ENCODE measurements at places on chromosomes 5 and 9.

GRCh38 chr5:170483701-170484458 is 19.9 kb upstream of the KCNIP1 start:
- no peak for DNase-seq

- DNase-seq, result no peak
Observed at GRCh38 chr5:170427672-170428236, 38.6 kb upstream of the KCNMB1 start.

GRCh38 chr5:136053336-136054141 is 24.8 kb downstream of the TGFBI start:
- DNase-seq, result no peak

- peak; percentile 30 for DNase-seq
Observed at GRCh38 chr9:104386425-104387069, 117.5 kb upstream of the OR13F1 start.

DNA sequence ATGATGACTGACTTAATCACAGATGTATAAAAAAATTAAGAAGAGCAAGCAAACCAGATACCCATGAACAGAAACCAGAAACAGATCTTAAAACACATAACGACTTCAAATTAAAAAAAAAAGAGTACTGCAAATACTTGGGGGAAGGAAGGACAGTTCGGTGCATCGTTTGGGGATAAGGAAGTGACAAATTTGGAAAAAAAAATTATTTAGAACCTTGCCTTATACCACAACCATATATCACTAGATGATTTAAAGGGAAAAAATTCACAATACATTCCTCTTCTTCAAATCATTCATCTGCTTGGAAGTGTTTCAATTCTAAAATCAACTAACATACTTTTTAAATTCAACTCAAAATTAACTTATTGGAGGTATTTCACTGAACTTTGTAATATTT is 1038.6 kb upstream of the DMAC1 start:
- no peak for DNase-seq

DNA sequence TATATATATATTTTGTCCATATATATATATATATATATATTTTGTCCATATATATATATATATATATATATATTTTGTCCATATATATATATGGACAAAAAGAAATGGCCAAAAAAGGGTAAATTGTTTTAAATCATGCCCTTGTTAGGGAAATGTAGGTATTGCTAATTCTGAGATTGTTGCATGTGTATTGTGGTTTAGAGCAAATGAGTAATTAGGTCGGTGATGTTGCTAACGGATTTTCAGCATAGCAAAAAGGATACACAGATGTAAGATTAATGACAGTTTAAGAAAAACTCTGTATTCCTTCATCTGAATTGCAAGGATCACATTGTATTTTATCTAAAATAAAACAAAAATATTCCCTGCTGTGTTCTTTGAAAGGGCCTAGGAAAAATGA is 40.2 kb downstream of the OSTF1 start:
- no peak for DNase-seq

- no peak for DNase-seq
Observed at GRCh38 chr5:179258001-179258921, 87.0 kb downstream of the ADAMTS2 start.

DNA sequence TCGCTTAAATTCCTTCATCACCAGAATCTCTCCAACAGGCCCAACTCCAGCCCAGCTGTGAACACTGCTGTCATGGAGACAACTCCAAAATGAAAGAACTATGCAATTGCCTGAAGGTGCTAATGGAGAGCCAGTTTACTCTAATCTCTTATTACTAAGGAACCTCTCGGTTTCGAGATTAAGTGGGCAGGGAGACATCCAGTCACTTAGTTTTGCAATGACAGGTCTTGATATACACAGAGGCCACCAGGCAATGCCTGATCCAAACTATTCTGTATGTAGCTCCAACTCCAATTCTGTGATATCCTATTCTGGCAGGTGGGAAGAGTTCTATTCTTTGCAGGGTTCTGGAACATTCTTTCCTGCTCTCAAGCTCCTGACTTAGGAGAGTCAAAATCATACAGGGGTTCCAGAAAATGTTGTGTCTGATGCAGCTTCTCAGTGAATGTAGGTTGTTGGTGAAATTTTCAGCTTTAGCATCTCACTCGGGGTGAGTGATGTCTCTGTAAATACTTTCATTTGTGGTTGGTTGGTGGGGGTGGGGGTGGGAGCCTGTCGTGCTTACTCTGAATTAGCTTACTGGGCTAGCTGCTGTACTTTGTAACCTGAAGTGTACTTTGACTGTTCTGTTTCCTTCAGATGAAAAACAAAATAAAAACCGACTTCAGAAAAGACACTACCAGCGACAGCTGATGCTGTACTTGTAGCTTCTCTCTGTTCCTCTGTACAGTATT is 170.9 kb downstream of the PALM2AKAP2 start:
- no peak for DNase-seq

- DNase-seq, result no peak
Observed at GRCh38 chr5:18394443-18394804, 760.2 kb downstream of the TAF11L14 start.

GRCh38 chr9:125066839-125067619 is 76.3 kb downstream of the SCAI start:
- no peak for DNase-seq

GRCh38 chr9:37511016-37512010 is 25.6 kb downstream of the POLR1E start:
- DNase-seq, result peak; percentile 21

- no peak for DNase-seq
Observed at GRCh38 chr9:135663857-135664256, 748 bp downstream of the LCN9 start.

DNA sequence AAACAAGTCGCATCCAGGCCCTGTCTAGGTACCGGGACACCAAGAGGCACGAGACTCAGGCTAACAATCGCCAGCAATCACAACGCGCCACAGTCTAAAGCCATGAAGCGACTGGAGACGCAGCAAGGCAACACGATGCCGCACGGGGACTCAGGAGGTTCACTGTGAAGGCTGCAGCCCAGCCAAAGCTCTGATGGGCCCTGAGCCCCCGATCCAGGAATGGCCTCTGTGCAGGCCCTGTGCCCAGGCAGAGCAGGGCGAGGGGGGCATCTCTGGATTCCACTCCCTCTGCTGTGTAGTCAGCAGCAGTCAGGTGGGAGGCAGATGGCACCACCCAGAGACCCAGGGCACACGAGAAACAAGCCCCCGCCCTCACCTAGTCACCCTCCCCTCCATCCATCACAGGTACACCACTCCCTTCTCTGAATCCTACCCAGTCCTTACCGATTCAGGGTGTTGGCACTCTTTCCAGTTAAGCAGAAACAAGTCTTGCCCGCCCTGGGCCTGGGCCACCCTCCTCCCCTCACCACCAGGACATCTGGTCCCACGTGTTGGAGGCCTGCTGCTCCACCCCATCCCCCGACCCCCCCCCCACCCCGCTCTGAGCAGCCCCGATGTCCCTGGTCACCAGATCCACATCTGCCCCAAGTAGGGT is 1.1 kb downstream of the RALGDS start:
- DNase-seq, result no peak

- no peak for DNase-seq
Observed at GRCh38 chr5:154278908-154279307, 88.4 kb downstream of the GALNT10 start.

GRCh38 chr5:115419846-115420585 is 123.6 kb upstream of the CCDC112 start:
- DNase-seq, result no peak

DNA sequence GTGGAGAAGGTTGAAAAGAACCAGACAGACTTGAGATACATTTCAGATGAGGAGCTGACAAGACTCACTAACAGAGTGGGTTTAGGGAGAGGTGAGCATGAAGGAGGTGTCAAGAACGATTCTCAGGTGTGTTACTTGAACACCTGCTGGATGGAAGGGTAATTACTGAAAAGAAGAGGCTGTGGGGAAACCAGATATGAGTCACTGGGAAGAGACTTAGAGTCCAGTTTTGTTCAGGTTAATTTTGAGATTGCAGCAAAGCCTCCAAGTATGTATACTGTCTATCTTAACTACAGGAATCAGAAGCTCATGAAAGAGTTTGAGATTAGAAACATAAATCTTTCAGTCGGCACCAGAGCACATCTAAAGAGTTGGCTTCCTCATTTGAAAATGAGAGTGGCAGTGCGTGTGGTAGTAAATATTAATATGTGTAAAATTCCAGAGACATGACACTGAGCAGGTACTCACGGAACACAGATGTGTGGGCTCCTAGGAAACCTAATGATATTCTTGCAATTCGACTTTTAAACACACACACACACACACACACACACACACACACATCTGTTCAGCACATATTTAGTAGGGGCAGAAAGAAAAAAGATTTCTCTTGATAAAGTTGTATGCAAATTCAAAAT is 197.1 kb downstream of the CDH18 start:
- DNase-seq, result no peak

DNA sequence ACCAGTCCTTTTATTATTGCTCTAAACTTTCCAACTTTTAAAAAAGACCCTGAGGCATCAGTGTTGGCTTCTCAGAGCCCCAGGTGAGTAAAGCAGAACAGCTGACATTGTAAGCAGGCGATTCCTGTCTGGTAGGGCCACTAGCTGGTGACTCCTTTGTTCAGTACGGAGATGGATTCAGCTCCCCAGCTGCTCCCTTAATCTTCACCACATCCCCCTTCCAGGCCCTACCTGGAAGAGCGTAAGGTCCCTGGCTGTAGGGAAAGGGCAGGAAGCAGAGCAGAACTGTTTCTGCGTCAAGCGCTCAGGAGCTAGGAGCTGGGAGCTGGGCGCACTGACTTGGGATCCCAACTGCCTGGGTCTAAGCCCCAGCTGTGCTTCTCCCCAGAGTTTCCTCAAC is 203.7 kb upstream of the TAS2R1 start:
- no peak for DNase-seq

DNA sequence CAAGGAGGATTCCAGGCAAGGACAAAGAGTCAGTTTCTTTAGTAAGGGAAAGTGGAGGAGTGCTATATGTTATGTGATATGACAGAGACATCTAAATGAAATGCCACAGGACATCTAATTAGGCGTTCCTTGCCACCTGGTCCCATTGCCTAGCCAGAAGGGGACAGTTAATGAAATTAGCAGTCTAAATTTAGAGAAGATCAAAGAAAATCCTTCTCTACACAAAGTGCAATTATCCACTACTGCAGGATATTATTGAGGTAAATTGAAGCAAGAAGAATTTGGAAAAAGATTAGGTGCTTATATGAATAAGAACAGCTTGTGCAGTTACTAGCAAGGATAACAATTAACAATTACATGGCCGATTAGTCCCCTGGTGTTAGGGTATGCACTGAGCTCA is 495.3 kb upstream of the NMUR2 start:
- no peak for DNase-seq
